ENCODE measurements at places on chromosomes 3 and 15.

DNA sequence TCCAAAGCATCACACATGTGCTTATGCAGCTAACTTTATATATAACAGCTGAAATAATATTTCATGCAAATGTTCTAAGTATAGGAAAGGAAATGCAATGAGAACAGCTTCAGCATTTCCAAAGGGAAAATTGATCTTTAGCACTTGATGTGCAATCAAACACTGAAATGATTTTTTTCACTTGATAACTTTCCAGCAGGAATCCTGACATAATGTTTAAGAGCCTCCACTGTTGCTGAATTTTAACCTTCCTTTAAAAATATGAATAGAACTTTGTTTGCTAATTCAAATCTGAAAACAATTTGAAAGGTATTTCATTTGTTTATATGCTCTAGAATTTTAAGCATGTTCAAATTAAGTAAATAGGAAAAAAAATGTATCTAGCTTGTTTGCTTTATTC is 96.9 kb upstream of the STRIT1 start:
- DNase-seq, result no peak

DNA sequence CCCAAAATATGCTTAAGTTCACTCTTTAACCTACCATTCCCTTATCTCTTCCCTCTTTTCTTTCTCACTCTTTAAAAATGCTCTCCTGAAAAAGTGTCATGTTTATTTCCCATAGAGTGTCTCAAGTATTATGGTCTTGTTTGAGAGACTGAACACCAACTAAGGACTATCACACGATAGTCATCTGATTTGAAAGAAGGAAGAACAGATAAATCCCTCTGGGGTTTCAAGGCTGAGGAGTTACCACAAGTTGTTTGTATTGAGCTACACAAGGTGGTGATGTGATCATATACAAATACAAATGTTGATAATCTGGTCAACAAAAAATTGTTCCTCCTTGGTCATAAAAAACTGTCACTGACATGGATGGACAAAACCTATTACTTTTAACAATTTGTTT is 13.8 kb downstream of the MEIS2 start:
- no peak for DNase-seq

GRCh38 chr3:184227481-184227935 is 1.9 kb upstream of the VWA5B2 start:
- DNase-seq, result no peak

GRCh38 chr15:43370310-43370974 is 401 bp downstream of the ZSCAN29 start:
- DNase-seq, result no peak

DNA sequence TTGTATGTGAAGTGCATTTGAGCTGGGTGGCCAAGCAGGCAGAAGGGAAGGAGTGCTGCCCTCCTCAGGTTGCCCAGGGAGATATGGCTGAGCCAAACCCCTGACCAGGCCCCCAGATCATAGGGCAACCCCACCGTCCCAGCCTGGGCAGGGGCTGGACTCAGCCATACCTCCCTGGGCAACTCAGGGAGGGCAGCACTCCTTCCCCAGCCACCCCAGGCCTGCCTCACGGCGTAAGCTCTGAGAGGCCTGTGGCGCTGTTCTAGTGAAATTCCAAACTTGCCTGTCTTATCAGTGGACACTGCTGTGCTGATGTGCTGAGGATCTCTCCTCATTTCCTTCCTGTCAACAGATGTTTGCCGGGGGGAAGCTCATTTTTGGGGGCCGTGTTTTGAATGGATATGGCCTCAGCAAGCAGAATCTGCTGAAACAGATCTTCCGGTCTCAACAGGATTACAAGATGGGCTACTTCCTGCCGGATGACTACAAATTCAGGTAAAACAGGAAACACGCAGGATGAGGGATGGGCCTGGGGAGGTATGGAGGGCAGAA is 57.6 kb upstream of the FGD5 start:
- DNase-seq, result no peak

- no peak for DNase-seq
Measured at GRCh38 chr3:111741181-111741580, 117.9 kb upstream of the PHLDB2 start.

GRCh38 chr3:16186565-16186964 is 12.1 kb downstream of the GALNT15 start:
- no peak for DNase-seq

DNA sequence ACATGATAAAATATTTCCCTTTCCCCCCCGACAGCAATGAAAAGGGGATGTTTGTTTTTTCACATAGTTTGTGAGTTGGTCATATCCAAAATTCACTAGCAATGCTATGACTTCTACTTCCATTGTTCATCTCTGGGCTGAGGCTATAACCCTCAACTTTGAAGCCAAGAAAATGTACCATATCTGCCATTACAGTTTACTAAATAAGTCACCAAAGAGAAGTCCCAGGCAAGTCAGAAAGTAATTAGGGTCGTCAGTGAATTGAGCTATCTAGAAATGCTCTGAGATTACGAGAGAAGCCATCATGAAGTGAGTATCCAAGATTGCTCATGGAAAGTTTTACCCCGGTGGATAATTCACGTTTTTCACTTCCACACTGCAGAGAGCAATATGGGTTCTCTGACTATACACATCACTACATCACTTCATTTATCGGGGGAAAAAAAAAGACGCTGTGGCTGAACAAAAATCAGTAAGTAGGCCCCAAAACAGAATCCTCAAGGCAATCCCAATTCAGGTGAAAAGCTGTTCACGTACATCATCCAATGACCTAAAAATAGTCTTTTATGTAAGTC is 1.4 kb downstream of the PEAK1 start:
- no peak for DNase-seq

GRCh38 chr3:84974347-84974746 is 15.6 kb downstream of the CADM2 start:
- no peak for DNase-seq

- no peak for DNase-seq
Measured at GRCh38 chr15:100891307-100892012, 11.8 kb downstream of the ALDH1A3 start.

DNA sequence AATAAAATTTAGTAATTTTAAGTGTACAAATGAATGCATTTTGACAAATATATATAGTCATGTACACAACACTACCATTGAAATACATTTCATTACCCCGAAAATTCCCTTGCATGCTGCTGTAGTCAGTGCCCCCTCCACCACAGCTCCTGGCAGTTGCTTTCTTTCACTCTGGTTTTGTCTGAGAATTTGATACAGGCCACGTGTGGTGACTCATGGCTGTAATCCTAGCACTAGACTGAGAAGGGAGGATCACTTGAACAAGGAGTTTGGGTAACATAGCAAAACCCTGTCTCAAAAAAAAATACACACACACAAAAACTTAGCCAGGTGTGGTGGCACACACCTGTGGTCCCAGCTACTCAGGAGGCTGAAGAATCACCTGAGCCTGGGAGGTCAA is 65.4 kb downstream of the TFRC start:
- no peak for DNase-seq

DNA sequence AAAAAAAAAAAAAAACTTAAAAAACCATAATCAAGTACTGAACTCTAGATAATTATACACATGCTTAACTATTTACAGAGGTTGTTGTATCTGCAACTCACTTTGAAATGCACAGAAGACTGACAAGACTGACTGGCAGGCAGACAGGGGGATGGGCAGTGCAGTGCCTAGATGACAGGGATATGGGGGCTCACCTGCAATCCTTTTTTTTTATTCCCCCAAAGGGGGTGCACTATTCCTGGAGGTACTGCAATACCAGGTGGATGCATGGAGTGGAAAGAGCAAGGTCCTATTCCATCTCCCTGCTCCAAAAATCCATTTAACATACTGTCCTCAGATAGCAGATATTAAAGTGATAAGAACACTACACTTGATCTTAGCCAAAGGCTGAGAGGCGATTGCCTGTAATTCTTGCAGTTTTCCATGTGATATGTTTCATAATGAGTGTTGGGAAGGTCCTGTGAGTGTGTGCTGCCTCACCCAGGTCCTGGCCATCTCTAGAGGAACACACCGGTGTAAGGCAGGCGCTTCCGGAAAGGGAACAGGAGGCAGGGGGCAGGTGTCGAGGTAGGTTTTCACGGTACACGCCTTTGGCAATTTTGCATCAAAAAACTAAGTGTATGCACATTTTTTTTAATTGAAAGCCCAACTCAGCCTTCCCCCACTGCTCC is 22.7 kb downstream of the SEC61A1 start:
- DNase-seq, result no peak

DNA sequence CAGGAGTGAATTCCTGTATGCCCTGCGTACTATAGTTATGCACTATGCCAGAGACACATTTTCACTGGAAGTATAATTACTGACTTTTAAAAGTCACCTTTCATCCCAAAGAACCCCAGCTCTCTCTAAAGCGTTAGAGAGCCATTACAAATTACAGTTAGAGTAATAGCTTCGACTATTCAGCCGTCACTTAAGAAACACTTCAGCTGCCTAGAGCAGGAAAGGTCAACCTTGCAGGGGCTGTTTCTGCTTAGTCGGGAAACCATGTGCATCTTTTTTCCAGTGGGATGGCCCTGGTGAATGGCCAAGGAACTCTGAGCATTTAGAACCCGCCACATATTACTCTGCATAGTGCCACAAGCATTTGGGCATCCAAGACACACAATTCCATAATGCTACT is 235.9 kb downstream of the ARRDC4 start:
- no peak for DNase-seq

DNA sequence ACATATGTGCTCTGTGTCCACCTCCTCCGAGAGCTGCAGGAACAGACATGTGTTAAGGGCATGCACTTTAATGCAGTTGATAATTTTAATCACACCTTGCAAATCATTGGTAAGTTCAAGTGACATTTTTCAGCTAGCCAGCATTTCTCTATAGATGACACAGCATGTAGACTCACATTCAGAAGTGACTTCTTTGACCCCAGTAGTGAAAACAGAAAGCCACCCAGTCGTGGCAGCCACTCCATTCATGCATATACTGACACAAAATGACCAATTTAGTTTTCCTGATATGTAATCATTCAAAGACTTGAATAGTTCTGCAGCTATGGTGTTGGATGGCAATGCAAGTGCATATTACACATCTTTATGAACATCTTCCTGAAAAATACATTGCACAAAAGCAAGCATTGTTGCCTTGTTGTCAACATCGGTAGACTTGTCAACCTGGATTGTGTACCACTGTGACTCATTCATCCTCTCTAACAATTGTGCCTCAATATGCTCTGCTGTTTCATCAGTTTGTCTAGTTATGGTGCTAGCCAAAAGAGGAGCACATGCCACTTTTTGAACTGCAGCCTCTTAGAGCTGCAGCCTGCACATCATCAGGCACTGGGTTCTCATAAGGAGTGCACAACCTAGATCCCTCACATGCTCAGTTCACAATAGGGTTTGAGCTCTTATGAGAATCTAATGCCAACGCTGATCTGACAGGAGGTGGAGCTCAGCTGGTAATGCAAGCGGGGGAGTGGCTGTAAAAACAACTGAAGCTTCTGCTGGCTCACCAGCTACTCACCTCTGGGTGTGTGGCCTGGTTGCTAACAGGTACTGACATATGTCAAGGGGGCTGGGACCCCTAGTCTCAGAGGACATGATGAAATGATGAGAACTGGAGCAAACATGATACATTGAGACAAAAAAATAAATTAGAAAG is 622.0 kb downstream of the PYDC2 start:
- DNase-seq, result no peak

DNA sequence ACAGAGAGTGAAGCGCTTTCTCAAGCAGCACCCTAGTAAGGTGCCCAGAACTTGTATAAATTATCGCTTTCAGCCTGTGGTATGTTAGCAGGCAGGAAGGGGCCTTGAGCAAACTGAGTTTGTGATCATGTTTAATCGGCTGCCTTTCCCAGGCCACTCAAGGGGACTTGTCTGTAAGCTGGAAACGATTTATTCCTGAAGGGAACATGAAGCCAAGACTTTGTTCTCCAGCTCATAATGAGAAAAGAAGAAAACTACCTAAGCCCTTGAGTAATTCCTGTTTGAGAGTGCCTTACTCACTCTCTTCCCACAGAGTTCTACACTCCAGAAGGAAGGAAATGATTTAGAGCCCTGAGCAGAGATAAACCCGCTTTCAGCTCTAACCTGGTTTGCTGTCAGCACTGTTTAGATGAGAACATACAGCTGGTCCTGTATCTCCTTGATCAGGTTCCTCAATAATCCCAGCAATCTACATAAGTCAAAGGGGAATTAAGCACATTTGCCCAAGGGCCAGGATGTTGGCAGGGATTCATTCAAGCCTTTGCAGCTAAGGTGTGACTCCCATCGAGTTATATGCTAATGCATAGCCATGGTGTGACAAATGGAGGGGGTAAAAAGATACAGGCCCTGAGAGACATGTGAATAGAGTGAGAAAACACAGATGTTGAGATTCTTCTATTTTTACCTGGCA is 187.7 kb upstream of the SLC24A5 start:
- DNase-seq, result no peak

DNA sequence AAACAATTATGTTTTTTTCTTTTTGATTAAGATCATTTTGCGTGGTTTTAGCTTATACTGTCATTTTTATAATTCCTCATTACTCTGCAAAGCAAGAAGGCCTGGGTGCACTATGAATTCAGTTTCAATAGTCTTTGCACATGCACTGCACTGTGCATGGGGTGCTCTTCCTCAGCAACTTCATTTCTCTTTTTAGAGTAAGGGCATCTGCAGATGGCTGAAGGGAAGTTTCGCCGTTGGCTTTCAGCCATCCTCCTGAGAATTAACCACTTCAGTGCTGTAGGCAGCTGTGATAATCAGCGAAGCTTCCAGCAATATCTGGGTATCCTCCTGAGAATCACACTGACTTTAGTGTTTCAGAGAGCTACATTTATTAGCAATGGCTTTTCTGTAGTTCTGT is 284.8 kb downstream of the GBE1 start:
- no peak for DNase-seq

GRCh38 chr3:194707147-194707540 is 21.5 kb downstream of the FAM43A start:
- DNase-seq, result no peak

DNA sequence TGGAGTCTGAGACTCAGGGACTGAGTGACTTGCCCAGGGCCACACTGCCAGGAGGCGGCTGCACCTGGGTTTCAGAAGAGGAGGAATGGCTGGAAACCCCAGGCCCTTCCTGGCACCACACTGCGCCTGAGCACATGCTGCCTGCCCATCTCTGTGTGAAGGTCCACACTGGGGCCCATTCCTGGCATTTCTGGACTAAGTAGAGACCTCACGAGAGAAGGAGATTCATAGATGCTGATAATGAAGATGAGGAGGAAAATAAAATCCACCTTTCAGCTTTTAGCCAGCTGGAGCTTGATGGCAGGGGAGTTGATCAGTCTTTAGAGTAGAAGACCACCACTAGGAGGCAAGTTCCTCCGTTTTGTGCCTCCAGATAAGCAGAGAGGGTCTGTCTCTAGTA is 40.2 kb upstream of the TF start:
- DNase-seq, result no peak

GRCh38 chr3:167106456-167106855 is 273.6 kb downstream of the ZBBX start:
- DNase-seq, result no peak
